ENCODE measurements at places on chromosomes 1 and 21.
A peak's percentile ranks its signal among the peaks of the same experiment; 100 is the strongest.

DNA sequence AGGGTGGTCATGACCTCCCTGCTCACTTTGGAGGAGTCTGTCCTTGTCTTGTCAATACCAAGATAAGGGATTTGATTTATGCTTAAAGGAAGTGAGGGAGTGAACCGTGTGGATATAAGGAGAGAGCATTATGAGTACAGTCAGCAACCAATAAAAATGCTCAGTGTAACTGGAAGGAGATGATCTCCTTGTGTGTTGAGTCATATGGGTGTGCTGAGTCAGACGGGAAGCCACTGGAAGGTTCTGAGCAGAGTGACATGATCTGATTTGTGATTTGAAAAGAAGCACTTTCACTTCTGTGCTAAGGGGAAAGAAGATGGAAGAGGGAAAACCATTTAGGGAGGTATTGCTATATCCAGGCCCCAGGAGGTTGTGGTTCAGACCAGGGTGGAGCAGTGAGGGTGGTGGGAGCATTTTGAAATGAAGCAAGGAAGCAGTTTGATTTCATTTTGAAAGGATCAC is 2.5 kb upstream of the BCL10 start:
- DNase-seq: no peak

DNA sequence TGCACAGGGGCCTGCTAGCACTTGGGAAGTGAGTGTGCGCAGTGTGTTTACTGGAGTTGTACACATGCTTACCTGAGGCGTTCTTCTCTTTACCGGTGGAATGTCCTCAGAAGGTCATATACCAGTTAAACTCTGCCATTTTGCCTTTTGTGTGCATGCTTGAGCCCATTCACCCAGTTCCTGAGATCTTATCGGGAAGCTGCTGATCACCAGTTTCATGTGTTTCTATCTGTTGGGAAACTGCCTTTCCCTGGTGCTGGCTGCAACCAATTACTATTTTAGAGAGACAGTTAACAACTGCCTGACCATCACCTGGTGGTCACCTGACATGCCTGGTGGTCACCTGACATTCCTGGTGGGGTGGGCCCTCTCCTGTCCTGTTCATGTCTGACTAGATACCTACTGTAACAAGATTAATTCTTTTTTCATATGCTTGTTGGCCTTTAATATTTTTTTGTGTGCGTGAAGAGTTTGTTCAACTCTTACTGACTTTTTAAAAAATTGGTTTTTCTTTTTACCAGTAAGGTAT is 137.0 kb downstream of the RASAL2 start:
- no peak for DNase-seq

DNA sequence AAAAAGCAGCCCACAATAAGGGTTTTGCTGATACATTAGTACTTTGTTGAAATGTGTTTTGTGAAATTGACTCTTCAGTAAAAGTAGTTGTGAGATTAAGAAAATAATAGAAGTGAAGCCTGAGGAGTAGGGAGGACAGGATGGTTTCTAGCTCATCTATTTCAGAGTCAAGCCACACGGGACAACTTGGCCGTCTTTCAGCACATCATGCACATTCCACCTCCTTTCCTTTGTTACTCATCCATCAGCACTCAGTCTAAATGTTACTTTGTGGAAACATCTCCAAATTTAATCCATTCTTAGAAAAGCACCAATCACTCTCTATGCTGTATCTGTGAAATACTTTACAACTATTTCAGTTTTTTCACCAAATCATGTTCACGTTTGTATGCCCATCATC is 223.3 kb downstream of the FGGY start:
- DNase-seq: no peak

DNA sequence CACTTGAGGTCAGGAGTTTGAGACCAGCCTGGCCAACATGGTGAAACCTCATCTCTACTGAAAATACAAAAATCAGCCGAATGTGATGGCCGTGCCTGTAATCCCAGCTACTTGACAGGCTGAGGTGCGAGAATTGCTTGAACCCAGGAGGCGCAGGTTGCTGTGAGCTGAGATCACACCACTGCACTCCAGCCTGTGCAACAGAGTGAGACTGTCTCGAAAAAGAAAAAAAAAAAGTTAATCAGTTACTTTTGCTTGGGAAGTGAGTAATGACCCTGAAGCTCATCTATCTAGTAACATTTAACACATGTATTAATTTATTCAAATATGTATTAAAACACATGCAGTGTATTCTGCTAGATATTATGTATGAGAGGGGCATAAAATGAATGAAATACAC is 49.4 kb downstream of the ZNF326 start:
- DNase-seq: no peak

- DNase-seq: no peak
Observed at GRCh38 chr1:207876131-207876530, 34.8 kb downstream of the CD34 start.

GRCh38 chr1:10877894-10878293 is 81.4 kb upstream of the CASZ1 start:
- DNase-seq: peak; percentile 90

- no peak for DNase-seq
Observed at GRCh38 chr1:154716011-154716410, 108.0 kb upstream of the ADAR start.

- no peak for DNase-seq
Observed at GRCh38 chr1:30751830-30752650, 5.5 kb downstream of the LAPTM5 start.

- DNase-seq: no peak
Observed at GRCh38 chr1:201673915-201674314, 135.0 kb downstream of the NAV1 start.

DNA sequence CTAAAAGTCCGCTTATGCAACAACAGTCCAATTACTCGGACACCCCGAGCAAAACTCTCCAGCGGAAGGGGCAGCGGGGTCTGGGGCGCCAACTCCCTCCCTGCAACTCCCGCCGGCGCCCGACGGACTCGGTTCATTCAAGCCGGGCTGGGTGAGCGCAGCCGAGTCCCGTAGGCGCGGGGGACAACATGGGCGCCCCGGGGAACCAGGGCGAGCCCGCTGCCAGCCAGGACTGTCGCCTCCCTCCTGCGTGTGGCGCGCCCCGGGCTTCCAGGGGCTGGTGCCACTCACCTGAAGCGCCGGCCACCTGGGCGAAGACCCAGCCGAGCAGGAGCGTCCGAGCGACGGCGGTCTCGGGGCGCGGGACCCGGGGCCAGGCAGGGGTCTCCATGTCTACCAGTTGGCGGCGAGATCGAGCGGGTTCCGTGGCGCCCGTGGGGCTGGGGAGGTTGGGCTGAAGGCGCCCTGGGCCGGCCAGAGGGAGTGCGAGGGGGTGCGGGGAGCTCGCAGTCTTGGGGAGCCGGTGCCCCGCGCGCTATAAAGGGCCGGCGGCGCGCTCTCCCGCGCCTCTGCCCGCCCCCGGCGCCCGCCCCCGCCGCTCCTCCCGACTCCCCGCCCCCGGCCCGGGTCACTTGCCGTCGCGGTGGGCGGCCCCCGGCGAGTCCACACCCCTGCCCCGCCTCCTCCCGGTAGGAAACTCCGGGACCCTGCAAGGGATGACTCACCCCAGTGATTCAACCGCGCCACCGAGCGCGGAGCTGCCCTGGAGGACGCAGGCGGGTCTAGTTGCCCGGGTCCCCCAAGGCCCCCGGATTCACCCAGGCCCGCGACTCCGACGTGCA is at the start of gene F3:
TSS of gene F3 (minus strand) at position 514 of the 842 bp plus-strand sequence. CDS start at position 391, 123 bp downstream.
- peak; percentile 89 for DNase-seq

- no peak for DNase-seq
Observed at GRCh38 chr1:40405812-40406211, 32.3 kb downstream of the SMAP2 start.

GRCh38 chr21:42041246-42041645 is 29.9 kb upstream of the UMODL1 start:
- DNase-seq: no peak

DNA sequence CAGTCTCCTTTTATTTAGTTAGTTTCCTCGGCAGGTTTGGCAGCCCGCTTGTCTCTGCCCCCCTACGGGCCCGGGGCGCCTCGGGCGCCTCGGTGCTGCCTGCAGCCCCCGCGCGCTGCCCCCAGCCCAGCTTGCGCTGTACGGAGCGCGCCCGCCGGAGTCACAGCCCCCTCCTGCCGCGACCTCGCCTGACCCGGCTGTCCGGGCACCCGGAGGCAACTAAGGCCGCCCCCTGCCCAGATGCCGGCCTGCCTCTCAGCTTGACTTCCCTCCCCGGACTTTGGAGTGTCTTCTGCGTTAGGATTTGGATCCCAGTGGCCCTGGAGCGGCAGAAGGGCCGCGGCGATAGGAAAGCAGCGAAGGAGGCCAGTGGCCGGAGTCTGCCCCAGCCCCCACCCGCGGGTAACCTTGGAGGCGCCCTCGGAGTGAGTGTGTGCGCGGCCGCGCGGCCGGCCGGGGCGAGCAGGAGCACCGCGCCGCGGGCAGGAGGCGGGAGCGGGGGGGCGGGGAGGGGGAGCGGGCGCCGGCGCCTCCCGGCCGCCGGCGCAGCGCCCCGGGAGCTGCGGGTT is 7.6 kb downstream of the CDKN2C start:
- peak; percentile 67 for DNase-seq

DNA sequence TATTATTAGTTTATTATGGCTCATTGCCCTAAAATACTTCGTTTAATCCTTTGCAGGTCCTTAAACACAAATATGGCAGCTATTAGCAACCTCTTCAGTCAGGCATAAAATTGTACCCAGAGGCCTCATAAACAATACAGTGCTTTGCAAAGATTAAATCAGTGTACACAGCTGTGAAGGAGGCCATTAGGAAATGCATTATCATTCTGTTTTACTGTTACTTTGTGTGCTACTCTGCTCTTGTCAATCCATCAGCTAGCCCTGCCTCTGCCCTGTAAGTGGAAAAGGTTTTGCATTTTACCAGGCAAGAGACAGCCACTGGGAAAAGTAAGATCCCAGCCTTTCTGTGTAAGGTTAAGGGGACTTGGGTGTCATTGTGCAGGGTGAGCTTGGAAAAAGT is 415.7 kb upstream of the DAB1 start:
- peak; percentile 43 for DNase-seq
